ENCODE measurements at places on chromosomes 1 and 21.

GRCh38 chr1:59625384-59625783 is 189.4 kb upstream of the HOOK1 start:
- no peak for DNase-seq

- DNase-seq = no peak
Measured at GRCh38 chr1:8216005-8216404, 101.9 kb upstream of the SLC45A1 start.

DNA sequence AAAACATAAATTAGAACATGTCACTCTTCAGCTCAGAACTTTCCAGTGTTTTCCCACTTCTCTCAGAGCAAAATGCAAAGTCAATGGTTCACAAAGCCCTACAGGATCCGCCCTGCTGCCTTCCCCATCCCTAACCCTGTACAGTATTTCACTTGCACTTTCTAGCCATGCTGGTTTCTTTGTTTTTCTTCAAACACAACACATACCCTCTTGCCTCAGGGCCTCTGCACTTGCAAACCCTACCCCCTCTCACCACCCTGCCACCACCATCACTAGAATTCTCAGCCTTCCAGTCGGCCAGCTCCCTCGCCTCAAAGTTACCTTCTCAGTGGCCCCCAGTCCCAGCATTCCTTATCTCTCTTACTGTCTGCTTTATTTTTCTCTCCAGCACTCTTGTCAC is 17.6 kb downstream of the TEX35 start:
- DNase-seq = no peak

DNA sequence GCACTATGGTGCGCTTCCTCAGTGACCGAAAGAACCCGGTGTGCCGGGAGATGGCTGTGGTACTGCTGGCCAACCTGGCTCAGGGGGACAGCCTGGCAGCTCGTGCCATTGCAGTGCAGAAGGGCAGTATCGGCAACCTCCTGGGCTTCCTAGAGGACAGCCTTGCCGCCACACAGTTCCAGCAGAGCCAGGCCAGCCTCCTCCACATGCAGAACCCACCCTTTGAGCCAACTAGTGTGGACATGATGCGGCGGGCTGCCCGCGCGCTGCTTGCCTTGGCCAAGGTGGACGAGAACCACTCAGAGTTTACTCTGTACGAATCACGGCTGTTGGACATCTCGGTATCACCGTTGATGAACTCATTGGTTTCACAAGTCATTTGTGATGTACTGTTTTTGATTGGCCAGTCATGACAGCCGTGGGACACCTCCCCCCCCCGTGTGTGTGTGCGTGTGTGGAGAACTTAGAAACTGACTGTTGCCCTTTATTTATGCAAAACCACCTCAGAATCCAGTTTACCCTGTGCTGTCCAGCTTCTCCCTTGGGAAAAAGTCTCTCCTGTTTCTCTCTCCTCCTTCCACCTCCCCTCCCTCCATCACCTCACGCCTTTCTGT is 7.3 kb upstream of the PIGV start:
- no peak for DNase-seq

DNA sequence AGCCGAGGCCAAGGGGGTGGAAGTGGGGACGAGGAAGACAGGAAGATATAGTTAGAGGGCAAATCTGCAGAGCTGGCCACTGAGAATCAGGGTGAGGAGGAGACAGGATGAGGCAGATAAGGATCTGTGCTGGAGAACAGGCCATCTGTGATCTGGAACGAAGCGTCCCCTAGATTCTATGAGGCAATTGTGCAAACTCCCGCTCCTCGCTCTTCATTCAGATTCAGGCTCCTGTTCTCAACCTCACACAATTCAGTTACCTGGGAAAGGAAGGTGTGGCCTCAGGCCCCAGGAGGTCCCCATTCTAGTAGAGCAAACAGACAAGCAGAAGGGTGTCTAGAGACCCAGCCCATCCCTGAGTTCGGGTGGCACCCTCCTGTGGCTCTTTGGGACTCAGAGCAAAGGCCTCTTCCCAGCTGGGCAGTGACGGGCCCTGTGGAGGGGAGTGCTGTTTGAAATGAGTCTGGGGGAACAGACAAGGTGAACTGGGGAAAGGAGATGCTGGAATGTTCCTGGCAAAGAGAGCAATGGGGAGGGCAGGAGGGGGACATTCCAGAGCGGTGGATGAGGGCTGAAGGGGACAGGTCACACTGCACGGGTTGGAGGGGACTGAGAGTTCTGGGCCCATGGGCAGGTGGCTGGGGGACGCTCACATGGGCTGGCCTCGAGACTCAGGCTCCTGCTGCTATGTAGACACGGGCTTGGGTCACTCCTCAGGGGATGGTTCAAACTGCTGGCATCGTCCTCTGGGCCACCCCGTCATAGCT is 39.9 kb upstream of the AJAP1 start:
- no peak for DNase-seq

- no peak for DNase-seq
Measured at GRCh38 chr1:17923666-17924065, 168.5 kb downstream of the ACTL8 start.

- peak; percentile 86 for DNase-seq
Measured at GRCh38 chr1:41898191-41898713, 20.5 kb downstream of the HIVEP3 start.

Data from CD4-positive, alpha-beta T cell treated with Interleukin-4 for 4 hours (primary cell).